ENCODE measurements at places on chromosomes 7 and 10. TPM values are rescaled to one million over a fixed set of nuclear protein-coding genes. Genes with fewer than 3 reads are reported as not detected.

ARHGEF5 gene
- total RNA-seq, result 2.0 TPM

TSC22D4 gene
- 47.4 TPM for total RNA-seq

LIPK gene
- not detected for total RNA-seq

WASL gene
- total RNA-seq, result 11.0 TPM

EPHA1 gene
- not detected for total RNA-seq

ACSM6 gene
- not detected for total RNA-seq

TMEM196 gene
- not detected for total RNA-seq

CLDN15 gene
- total RNA-seq, result 4.9 TPM

DKK1 gene
- total RNA-seq, result 44.7 TPM

LIPF gene
- total RNA-seq, result not detected

CALCR gene
- not detected for total RNA-seq

COL13A1 gene
- total RNA-seq, result 19.5 TPM

CFAP43 gene
- 0.69 TPM for total RNA-seq

TFEC gene
- 0.63 TPM for total RNA-seq

MMD2 gene
- not detected for total RNA-seq

CLDN12 gene
- 23.3 TPM for total RNA-seq

RELN gene
- 2.4 TPM for total RNA-seq

DMBT1 gene
- 0.23 TPM for total RNA-seq

MRPL43 gene
- total RNA-seq, result 57.7 TPM

STK31 gene
- total RNA-seq, result 0.34 TPM

MEOX2 gene
- total RNA-seq, result not detected

NEUROG3 gene
- not detected for total RNA-seq

KIAA1217 gene
- 3.6 TPM for total RNA-seq

IFIT1B gene
- total RNA-seq, result not detected

FAM131B gene
- total RNA-seq, result 2.2 TPM

CD36 gene
- not detected for total RNA-seq

CUBN gene
- total RNA-seq, result 1.7 TPM

AOAH gene
- total RNA-seq, result 42.6 TPM

UPK3BL2 gene
- not detected for total RNA-seq

KCNH2 gene
- 0.80 TPM for total RNA-seq

NRG3 gene
- total RNA-seq, result not detected

COL17A1 gene
- 0.23 TPM for total RNA-seq

CLEC2L gene
- 0.51 TPM for total RNA-seq

GPR146 gene
- total RNA-seq, result 0.17 TPM

EBLN1 gene
- not detected for total RNA-seq

TET1 gene
- 0.21 TPM for total RNA-seq

NACAD gene
- total RNA-seq, result 3.2 TPM

EBF3 gene
- 3.4 TPM for total RNA-seq

SPDYE9 gene
- not detected for total RNA-seq

SRRM3 gene
- total RNA-seq, result 0.29 TPM

SERPINE1 gene
- 674 TPM for total RNA-seq

OPN4 gene
- total RNA-seq, result not detected

Data from Daoy (cell line).